ENCODE measurements at places on chromosomes 1 and 21.
A peak's percentile ranks its signal among the peaks of the same experiment; 100 is the strongest.

DNA sequence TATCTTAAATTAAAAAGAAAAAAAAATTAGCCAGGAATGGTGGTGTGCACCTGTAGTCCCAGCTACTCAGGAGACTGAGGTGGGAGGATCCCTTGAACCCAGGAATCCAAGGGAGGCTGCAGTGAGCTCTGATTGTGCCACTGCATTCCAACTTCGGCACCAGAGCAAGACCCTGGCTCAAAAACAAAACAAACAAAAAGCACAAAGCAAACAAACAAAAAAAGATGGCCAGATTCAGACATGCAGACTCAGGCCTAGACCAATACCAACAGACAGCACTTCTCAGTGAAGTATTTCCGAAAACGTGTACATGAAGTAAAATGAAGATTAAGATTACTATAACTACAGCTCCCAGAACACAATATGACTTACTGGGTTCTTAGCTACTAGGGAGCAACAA, 10.6 kb downstream of the SLC35D1 start:
- no peak for DNase-seq

DNA sequence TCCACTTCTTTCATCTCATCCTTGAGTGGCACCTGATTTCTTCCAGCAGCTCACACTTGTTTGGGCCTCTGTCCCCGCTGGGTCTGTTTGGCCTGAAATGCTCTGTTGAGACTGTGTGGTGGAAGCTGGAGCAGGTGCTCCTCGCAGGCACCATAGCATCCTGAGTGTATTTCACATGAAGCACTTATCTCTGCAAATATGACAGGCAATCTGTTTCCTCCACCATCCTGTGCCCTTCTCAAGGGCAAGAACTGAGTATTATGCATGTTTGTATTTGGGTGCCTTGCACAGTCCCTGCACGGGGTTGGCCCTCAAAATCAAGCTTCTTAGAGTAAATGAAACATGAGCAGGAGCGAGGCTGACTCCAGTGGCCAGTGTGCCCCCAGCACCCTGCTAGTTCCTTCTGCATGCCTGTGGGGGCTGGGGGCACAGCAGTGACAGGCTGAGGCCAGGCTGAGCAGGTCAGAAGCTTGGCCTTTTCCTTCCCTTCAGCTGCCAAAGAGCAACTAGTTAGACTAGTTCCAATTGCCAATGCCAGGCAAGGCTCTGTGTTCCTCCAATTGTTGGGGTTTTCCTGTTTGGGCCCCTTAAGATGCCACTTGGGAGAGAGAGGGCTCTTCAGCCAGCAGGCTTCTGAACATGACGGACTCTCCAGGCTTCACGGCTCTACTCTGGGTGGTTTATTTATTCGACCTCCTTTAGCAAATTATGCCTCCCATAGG, 129.6 kb upstream of the ATP1A1 start:
- peak; percentile 7 for DNase-seq

DNA sequence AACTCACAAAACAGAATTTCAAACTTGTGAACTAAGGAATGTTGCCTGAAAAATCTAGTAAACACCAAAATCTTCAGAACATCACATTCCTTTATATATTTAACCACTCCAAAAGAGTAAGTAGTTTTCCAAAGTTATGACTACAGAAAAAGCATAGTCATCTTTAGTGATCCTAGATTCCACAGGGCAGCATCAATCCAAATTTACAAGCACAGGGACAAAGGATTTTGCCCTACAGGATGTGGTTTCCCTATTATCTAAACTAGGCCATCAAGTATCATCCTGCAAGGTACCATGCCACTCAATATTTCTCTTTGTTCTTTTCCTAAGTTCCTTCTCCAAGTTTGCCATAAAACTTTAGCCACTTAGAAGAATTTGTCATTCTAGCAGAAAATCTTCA, 33.0 kb downstream of the COP1 start:
- no peak for DNase-seq

GRCh38 chr1:70033266-70033873, 172.0 kb downstream of the LRRC40 start:
- DNase-seq, result no peak

- DNase-seq, result no peak
Measured at GRCh38 chr1:154347961-154348360, 22.6 kb downstream of the ATP8B2 start.

GRCh38 chr21:31201548-31201947, 142.5 kb downstream of the TIAM1 start:
- no peak for DNase-seq

DNA sequence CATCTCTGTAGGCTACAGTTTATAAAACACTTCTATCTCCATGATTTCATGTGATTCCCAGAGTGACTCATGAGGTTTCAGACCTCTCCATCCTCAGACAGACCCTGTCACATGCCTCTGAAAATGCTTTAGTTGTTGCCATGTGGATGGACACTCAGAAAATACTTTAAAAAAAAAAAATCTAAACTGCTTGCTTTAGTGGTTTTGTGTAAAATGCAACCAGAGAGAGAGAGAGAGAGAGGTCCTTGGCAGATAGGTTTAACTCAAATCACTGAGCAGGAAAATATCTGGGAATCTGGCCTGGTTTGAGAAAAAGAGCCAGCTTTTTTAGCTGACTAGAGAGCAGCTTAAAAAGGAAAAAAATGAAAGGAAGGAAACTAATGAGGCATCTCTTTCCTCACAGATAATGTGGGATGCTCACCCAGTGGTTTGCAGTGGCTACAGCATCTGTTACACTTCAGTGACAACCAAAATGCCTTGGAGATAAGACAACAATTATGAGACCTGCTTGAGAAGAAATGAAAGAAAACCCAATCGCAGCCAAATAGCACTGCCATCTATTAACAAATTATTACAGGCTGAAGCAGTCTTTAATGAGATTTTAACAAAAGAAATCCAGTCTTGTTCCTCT, 54.6 kb upstream of the SYT14 start:
- no peak for DNase-seq

DNA sequence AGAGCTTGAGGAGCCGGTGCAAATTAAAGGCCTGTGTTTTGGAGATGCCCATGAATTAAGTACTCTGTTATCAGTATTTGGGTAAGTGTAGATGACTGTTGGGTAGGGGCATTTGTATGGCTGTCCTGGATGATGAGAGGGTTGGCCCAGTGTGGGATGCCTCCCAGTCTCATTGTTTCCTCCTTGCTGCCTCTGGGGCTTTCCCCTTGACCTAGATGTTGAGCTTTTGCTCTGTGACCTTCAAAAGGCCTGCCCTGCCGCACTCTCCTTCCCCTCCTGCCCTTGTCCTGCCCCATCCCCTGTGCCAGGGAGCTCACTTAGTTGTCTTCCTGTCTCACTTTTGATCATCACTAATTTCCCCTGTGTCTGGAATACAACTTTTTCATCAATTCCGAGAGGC, 10.0 kb downstream of the GALNT2 start:
- no peak for DNase-seq

DNA sequence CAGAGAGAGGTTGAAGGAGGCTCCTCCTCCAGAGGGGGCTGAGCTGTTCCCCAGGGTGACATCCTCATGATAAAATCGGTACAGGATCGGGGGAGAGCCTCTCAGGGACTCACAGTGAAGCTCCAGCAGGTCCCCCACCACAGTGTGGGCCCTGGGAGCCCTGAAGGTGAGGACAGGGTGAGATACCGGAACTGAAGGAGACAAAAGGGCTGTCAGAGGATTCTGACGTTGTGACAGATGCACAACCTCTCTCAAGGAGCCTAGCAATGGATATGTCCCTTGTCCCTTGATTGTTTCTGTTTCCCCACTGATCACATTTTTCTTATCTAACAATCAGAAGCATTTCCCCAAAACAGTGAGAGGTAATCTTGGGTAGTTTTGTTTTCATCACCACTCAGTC, 5.2 kb downstream of the FCRL3 start:
- no peak for DNase-seq

- no peak for DNase-seq
Measured at GRCh38 chr1:178690496-178690895, 34.5 kb upstream of the RALGPS2 start.

DNA sequence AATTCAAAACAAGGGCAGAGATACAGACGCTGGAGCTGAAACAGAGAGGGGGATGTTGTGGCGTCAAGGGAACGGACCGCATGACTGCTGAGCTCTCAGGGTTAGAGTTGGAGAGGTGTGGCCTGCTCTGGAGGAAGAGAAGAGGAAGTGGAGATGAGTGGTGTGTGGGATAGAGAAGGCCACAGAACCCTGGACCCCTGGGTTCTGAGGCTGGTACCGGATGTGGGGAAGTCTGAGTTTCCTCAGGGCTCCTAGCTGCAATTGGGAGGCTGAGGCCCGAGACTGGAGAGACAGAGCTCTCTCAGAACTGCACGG, 1.8 kb downstream of the BCAN start:
- DNase-seq, result no peak

DNA sequence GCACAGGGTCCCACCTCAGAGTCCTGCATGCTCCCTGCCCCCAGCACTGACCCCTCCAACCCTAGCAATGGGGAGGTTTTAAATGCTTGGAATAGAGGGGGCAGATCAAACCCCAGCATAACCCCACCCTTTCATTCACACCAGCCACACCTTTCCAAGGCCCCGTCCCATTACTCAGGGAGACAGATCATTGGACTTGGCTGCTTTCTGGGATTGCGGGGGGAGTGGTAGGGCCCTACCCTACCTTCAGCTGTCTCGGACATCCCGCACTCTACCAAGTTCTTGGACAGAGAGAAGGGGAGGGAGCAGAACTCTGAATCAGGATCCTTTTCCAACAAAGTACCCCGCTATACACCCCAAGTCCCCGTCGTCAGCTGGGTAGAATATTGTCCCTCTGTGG, 983 bp downstream of the PADI2 start:
- DNase-seq, result no peak

GRCh38 chr1:158043232-158043631, 49.8 kb downstream of the KIRREL1 start:
- no peak for DNase-seq

DNA sequence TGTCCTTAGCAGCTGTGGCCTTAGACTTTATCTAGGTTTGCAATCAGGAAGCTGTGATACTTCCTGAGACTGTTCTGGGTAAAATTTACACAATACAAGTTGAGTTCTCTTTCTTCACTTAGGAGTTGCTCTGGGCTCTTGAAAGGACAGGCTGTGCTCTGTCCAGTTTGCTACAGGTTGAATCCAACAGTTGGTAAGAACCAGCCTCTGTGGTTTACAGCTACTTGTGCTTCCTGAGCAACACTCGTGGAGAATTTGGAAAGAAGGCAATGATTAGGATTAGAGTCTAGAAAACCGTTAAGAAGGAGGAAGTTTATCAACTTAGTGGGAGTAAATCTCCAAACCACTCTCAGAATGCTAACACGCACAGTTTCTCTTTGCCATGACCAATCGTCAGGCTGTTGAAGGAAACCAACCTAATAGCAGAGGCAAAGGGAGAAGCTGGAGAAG, 26.8 kb downstream of the GFI1 start:
- no peak for DNase-seq

GRCh38 chr21:37079211-37079824, 6.3 kb downstream of the TTC3 start:
- no peak for DNase-seq

DNA sequence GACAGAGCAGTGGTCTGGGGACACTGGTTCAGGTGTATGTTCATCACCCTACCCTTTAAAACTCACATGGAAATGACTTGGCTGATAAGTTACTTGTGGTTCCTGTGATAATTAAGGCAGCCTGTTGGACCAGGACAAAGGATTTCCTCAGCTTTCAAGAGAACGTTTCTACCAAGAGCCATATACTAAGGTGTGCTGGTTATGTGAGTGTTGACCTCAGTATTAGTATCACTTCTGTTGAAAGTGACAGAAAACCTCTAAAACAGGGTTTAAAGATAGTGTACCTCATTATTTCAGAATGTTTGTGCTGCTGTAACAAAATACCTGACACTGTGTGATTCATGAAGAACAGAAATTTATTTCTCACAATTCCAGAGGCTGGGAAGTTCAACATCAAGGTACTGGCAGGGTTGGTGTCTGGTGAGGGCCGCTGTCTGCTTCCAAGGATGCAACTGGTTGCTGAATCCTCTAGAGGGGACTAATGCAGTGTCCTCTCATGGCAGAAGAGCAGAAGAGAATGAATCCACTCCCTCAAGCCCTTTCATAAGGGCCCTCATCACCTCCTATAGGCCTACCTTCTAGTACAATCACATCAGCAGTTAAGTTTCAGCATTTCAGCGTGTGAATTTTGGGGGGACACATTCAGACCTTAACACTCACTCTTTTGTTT, 54.9 kb downstream of the UCK2 start:
- no peak for DNase-seq

DNA sequence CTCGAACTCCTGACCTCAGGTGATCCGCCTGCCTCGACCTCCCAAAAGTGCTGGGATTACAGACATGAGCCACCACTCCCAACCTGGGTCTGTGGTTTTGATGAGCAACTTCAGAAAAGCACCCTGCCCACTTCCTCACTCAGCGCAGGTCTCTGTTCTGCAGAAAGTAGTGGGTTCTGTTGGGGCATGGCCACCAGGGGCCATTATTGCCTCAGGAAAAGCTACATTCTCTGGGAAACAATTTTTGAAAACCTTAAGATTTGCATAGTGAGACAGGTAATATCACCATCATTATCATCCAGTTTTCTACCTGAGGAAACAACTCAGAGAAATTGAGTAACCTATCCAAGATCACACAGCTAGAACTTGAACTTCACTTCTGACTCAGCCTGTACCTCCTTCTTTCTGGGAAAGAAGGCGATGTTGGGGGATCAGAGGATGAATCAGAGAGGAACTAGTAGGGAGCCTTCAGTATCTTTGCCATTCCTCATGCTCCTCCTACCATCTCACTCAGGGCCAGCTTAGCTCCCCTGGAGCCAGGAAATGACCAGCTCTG, 7.1 kb upstream of the NES start:
- no peak for DNase-seq

- DNase-seq, result no peak
Measured at GRCh38 chr1:167648252-167648849, 18.3 kb downstream of the RCSD1 start.

DNA sequence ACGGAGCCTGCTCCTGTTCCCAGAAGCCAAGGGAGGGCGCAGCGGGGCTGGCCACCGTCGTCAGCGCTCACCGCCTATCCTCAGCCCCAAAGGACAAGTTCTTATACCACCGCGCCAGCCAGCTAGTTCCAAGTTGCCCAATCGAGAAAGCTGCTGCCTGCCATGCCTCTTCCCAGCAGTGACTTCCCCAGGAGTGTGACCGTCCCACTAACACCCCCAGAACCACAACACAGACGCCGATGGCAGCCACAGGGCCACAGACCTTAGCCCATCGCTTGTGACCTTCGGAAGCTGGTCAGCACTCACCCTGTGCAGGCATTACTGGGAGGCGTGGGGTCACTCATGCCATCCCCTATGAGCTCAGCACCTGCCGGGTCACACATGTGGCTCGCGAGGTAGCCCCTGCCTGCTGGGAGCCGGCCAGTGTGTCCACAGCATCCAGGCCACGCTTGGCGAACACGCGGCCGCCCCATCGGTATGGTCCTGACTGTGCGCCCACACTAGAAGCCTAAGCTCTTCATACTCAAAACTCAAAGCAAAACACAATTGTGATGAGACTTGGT, 20.1 kb downstream of the NADK start:
- no peak for DNase-seq

- peak; percentile 51 for DNase-seq
Measured at GRCh38 chr1:21324368-21325141, 34.3 kb upstream of the ECE1 start.

Measured in T47D (cell line).